ENCODE measurements at places on chromosomes 5 and 9.

GRCh38 chr5:176134529-176135223 lies 103.5 kb upstream of the SIMC1 start:
- DNase-seq = no peak

- no peak for DNase-seq
Measured at GRCh38 chr5:69271376-69271775, 36.7 kb downstream of the CDK7 start.

GRCh38 chr5:5764246-5764645 lies 341.8 kb downstream of the ICE1 start:
- DNase-seq = no peak

- no peak for DNase-seq
Measured at GRCh38 chr5:138949988-138950387, 74.9 kb upstream of the LRRTM2 start.

GRCh38 chr5:112116371-112116770 lies 302.7 kb downstream of the EPB41L4A start:
- DNase-seq = no peak

GRCh38 chr9:103731541-103731940 lies 362.6 kb upstream of the SMC2 start:
- no peak for DNase-seq

- no peak for DNase-seq
Measured at GRCh38 chr5:176391479-176391878, 2.9 kb downstream of the HIGD2A start.

GRCh38 chr5:142184988-142185387 lies 76.4 kb downstream of the NDFIP1 start:
- no peak for DNase-seq

DNA sequence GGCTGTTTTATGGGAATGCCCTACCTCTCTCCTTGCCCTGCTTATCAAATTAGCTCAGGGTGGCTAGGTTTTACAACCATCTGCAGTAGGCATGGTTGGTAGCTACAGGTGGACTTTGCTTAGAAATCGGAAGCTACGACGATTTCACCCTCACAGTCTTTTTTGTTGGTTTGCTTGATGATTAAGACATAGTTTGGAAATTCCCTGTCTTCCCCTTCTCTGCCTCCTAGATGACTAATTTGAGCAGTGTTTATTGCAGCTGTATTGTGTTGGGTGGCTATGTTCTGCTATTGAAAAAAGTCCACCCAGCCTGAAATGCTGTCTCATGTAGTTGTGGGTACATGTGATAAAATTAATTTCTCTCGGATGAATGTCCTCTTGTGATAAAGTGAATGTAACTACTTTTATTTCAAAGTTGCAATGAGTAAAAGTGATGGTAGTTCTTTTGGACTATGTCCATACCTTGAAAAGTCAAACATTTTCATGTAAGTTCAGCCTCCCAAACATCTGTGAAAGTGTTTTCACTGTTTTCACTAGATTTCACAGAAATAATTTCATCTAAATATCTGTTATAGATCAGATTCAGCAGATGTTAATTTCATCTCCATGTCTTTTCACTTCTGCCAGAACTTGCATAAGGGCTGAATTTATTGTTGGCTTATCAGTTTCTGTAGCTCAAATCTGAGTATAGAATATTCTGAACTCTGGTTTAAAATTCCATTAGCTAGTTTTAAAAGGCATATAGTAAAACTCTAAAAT lies 37.3 kb upstream of the FYB1 start:
- no peak for DNase-seq

DNA sequence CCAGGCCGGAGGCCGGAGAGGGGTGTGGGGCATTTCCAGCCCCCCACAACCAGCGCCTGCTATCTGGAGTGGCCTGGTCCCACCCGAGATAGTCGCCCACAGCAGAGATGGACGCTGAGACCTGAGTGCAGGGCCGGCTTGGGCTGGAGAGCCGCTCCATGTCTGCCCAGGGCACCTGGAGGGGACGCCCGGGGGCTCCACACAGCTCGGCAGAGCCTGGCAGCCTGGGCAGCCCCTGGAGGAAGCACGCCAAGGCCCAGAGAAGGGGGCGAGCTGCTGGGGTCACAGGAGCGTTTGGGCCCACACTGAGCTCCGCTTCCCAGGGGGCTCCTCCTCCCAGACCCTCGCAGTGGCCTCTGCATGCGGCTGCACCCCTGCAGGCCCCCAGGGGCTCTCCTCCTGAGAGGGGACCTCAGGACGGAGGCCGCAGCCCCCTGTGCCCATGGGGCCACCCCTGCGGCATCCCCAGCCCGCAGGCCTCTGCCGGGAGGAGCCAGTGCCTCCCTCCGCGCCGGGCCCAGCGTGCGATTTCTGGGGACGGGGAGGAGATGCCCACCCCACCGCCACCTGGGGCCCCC lies 42.2 kb upstream of the EGFL7 start:
- no peak for DNase-seq

DNA sequence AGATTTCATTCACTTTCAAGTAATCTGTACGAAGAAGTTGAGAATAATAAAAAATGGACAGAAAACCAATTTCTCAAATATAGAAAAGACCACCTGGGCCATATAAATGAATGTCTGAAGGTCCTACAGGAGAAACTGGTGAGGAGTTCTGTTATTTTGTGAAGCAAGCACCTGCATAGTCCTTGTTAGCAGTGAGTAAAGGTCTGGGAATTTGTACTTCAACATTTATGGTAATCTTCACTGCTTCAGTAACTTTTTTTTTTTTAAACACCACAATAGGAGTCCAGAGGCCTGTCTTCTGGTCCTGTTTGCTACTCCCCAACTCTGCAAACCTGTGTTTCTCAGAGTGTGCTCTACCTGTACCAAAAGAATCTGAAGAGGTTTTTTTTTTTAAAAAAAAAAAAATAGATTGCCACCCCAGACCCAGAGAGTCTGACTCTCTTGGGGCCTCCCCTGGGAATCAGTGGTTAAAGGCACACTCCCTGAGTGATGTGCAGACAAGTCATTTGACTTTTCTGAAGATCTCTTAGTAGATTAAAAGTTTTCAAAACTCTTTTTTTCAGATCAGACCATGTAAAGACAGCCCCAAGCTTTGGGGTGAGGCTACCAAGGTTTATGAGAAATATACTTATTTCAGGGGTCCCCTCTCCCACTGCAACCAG lies 55.5 kb downstream of the FAM81B start:
- DNase-seq = no peak

GRCh38 chr5:6424110-6424659 lies 24.5 kb upstream of the UBE2QL1 start:
- DNase-seq = no peak

DNA sequence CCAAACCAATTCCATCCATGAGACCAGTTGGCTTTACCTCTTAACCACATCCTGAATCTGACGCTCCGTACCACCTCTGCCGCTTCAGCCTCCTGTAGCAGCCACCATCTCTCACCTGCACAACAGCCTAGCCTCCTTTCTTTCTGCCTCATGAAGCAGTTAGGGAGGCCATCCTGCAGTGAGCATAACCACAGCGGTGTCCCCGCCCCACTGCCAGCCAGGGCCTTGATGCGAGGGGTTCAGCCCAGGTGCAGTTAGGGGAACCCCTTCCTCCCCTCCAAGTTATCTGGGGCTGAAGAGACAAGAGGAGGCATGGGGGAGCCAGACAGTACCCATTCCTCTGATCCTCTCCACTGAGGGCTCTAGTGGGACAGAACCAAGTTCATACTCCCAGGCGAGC lies 167.0 kb downstream of the C5orf15 start:
- no peak for DNase-seq

GRCh38 chr5:149937610-149938009 lies 7.0 kb downstream of the PDE6A start:
- no peak for DNase-seq

- DNase-seq = no peak
Measured at GRCh38 chr5:2014058-2014610, 131.4 kb upstream of the IRX4 start.

GRCh38 chr9:20781092-20781491 lies 97.0 kb downstream of the FOCAD start:
- no peak for DNase-seq

GRCh38 chr5:93401634-93402213 lies 179.3 kb downstream of the NR2F1-AS1 start:
- no peak for DNase-seq

DNA sequence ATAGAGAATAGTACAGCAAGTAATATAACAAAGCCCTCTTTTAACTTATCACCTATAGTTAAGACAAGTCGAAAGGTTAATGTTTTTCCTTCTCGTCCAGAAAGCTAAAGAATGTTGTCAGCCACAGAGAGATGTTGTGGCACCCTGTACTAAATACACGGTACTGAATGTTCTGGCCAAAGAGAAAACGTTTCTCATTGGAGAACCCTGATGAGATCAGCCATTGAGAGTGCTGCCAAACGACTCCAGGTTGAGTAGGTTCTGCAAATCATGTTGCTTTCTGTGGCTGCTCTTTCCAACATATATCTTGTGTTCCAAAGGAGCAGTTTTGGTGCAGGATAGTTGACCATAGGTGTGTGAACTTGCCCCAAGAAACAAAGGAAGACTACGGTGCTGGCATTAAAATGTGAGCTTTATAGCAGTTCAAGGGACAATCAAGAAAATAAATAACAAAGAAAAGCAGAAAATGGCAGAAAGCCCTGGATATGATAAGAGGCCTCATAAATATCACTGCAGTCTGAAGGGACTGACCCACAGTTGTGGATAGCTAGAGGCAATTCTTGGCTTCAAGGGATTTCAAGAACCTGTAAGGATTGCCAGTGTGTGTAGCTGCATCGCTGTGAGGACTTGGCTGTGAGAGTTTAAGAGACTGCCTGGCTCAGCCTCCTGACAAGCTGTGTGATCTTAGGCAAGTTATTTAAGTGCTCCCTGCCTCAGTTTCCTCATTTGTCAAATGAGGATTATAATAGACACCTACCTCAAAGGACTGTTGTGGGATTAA lies 102.7 kb downstream of the ARHGEF28 start:
- DNase-seq = no peak

DNA sequence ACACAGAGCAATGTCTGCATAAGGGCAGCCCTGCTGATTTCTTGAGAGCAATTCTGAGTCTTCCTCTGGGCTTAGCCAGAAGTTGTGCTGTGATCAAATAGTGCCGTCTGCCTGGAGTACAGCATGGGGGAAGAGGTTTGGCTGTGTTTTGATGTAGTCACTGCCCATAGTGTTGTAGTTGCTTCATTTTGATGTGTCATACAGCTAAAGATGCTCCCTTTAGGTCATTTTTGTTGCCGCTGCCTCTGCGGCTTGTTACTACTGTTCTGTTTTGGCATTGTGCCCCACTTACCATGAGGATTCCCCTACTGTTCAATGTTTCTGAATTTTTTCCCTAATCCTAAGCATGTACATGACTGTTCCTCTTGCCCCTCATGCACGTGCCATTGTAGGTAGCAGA lies 23.0 kb downstream of the SLC36A1 start:
- DNase-seq = no peak

DNA sequence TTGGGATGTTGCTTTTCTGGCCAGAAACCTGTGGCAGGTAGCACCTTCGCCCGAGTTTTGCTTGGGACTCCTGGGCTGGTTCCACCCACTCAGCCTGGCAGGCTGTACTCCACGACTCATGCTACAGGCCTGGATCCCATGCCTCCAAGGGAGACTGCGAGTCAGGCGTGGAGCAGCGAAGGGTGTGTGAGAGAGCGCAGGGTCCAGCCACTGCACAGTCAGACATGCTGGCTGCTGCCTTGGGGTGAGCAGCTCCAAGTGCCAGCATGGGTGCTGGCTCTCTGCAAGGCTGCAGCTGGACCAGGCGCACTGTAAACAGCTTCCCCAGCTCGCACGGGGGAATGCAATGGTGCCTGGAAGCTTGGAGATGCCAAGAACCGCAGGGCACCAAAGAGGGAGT lies 249.6 kb upstream of the EDIL3 start:
- no peak for DNase-seq

GRCh38 chr9:86867804-86868313 lies 79.4 kb downstream of the GAS1 start:
- no peak for DNase-seq

GRCh38 chr9:69564557-69564956 lies 107.6 kb downstream of the APBA1 start:
- DNase-seq = no peak

- no peak for DNase-seq
Measured at GRCh38 chr9:133813749-133814585, 75.8 kb upstream of the SARDH start.
